ENCODE measurements at places on chromosomes 16 and 17.

DNA sequence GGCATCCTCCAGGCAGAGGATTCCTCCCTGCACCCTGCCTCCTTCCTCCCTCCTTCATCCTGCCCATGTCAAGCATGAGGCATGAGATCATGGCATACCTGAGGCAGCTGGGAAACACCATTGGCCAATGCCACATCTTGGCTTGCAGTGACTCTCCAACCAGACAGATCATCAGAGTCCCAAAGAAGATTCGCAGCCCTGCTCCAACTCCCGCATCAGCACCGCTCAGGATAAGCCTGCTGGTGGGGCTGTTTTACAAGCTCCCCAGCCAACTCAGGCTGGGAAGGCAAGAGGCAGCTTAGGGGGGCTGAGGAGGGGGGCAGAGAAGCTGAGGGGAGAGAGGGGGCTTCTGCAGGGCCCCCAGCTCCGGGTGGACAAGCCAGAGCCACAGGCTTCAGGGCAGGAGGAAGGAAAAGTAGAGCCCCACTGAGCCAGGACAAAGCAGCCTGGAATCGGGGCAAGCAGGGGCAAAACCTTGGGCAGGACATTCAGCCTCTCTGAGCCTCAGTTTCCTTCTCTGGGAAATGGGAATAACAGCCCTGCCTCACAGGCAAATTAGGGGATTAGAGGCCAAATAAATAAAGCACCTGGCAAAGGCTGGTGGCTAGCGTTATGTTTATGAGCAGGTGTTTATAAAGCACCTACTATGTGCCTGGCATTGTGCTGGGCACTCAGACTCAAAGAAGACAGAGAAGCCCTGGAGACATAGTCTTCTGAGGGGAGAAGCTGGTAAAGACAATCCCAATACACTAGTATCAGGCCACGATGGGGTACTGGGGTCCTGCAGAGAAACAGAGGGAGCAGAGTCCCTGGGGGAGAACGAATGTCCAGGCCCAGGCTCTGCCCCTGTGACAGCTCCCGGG is 88.1 kb downstream of the GOSR1 start:
- DNase-seq: peak; percentile 25

DNA sequence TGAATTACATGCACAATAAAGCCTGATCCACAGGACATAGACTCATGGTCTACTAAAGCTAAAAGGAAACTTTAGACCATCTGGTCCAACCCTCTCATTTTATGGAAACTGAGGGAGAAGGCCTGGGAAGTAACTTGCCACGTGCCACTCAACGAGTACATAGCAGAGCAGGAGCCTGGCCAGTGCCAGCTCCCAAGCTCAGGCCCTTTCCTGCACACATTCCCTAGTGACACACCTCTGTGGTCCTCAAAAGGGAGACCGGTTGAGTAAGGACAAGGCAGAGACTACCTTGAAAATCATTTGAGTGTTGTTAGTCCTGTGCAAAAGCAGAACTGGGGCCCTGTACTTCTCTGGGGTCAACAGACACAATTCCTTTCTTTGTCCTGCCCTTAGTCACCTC is 2.8 kb downstream of the CCL4L2 start:
- DNase-seq: no peak

DNA sequence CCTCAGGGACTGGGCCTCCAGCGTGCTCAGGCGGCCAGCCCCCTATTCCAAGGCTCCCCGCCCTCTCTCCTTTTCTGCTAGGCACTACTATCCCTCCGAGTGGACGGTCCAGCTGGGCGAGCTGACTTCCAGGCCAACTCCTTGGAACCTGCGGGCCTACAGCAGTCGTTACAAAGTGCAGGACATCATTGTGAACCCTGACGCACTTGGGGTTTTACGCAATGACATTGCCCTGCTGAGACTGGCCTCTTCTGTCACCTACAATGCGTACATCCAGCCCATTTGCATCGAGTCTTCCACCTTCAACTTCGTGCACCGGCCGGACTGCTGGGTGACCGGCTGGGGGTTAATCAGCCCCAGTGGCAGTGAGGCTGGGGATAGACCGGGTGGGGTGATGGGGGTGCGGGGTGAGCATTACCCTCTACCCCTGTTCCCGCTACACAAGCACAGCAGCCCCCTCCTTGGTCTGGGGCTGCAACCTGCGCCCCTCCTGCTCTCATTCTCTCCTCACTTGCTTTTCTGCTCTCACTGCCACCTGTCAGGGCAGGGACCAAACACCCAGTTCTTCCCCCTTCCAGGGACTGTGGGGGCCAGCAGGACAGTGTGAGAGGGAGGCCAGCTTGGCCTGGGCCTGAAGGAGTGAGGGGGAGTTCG is 1.1 kb downstream of the PRSS41 start:
- no peak for DNase-seq

DNA sequence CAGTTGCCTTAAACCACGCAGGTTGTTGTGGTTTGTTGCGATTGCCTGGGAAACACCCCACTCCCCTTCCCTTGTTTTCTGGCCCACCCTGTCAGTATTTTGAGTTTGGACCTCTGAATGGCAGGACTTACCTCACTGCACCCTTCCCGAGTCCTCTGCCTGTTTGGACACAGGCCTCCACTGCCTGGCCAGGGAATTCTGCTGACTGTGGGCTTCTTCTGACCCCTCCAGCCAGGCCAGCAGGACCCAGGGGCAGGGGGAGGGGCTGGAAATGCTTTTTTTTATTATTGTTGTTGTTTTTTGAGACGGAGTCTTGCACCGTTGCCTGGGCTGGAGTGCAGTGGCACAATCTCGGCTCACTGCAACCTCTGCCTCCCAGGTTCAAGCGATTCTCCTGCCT is 4.2 kb upstream of the MGAT5B start:
- no peak for DNase-seq

- DNase-seq: no peak
Measured at GRCh38 chr16:66843191-66843590, 1.0 kb upstream of the CA7 start.

- DNase-seq: no peak
Measured at GRCh38 chr17:28341516-28341915, 6.0 kb downstream of the TNFAIP1 start.

GRCh38 chr17:78970834-78971755 is 8.6 kb downstream of the LGALS3BP start:
- DNase-seq: peak; percentile 91

GRCh38 chr16:64416216-64417005 is 705.5 kb downstream of the CDH11 start:
- DNase-seq: no peak

DNA sequence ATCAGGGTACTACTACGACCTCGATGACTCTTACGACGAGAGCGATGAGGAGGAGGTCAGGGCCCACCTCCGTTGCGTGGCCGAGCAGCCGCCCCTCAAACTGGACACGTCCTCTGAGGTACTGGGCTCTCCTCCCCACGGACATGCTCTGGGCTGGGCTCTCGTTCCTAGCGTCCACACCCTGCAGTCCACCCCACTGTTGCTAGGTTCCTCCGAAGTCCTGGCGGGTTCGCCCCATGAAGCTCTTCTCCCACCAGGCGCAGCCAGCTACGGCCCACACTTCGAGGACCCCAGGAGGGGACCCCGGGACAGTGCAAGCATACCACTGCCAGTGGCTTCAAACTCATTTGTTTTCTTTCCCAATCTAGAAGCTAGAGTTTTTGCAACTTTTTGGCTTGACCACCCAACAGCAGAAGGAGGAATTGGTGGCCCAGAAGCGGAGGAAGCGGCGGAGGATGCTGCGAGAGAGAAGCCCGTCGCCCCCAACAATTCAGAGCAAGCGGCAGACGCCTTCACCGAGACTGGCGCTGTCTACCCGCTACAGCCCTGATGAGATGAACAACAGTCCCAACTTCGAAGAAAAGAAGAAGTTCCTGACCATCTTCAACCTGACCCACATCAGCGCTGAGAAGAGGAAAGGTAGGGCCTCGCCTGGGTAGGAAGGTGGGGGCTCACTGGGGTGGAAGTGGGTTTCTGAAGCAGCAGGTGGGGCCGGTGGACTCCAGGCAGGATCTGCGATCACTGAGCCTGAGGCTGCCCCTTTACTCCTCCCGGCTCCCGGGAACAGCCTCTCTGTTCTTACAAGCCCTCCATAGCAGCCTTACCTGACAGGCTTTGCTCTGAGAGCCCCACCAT is 25.6 kb downstream of the GINS2 start:
- DNase-seq: no peak

DNA sequence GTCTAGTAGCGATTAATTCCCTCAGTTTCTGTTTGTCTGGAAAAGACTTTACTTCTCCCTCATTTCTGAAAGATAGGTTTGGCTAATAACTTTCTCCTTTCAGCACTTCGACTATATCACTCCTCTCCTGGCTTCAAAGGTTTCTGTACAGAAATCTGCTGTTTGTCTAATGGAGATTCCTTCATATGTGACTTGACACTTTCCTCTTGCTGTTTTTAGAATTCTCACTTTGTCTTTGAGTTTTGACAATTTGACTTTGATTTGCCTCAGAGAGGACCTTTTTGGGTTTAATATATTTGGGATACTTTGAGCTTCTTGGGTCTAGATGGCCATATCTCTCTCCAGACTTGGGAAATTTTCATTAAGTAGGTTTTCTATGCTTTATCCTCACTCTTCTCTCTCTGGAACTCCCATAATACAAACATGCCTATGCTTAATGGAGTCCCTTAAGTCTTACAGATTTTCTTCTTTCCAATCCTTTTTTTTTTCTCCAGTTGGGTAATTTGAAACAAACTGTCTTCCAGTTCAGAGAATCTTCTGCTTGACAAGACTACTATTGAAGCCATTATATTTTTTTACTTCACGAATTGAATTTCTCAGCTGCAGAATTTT is 7.8 kb upstream of the PRSS21 start:
- DNase-seq: no peak

DNA sequence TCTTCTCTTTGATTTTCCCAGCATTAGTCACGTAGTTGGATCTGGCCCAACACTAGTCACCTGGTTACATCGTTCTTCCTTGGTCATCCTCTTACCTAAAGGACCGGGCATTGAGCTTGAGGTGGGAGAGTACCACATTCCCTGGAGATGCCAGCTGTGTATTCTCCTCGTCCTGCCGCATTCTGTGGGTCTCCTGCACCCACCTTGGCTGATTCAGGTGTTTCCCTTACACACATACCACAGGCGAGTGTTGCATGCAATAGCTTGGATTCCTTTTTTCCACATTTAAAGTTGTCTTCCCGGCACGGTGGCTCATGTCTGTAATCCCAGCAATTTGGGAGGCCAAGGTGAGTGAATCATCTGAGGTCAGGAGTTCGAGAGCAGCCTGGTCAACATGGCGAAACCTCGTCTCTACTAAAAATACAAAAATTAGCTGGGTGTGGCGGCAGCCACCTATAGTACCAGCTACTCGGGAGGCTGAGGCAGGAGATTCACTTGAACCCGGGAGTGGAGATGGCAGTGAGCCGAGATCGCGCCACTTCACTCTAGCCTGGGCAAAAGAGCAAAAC is 21.6 kb upstream of the CLEC18C start:
- DNase-seq: no peak

GRCh38 chr16:88558457-88559442 is 11.5 kb upstream of the ZC3H18 start:
- DNase-seq: peak; percentile 69

- DNase-seq: no peak
Measured at GRCh38 chr17:69594641-69595040, 180.1 kb downstream of the MAP2K6 start.

DNA sequence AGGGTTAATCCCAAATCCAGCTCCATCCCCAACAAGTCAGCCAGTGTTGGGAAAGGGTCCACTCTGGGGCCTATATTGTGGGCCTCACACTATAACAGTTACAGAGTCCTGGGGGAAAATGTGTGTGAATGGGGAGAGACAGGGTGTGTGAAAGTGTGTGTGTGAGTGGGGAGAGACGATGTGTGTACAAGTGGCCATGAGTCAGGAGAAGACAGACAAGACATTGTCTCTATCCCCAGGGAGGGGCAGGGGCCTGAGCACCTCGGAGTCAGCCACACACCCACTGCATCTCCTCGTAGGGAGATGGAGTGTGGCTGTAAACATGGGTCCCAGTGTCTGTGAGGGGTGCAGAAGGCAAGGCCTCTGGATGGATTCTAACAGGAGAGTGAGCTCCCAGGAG is 2.9 kb downstream of the CRHR1 start:
- no peak for DNase-seq

DNA sequence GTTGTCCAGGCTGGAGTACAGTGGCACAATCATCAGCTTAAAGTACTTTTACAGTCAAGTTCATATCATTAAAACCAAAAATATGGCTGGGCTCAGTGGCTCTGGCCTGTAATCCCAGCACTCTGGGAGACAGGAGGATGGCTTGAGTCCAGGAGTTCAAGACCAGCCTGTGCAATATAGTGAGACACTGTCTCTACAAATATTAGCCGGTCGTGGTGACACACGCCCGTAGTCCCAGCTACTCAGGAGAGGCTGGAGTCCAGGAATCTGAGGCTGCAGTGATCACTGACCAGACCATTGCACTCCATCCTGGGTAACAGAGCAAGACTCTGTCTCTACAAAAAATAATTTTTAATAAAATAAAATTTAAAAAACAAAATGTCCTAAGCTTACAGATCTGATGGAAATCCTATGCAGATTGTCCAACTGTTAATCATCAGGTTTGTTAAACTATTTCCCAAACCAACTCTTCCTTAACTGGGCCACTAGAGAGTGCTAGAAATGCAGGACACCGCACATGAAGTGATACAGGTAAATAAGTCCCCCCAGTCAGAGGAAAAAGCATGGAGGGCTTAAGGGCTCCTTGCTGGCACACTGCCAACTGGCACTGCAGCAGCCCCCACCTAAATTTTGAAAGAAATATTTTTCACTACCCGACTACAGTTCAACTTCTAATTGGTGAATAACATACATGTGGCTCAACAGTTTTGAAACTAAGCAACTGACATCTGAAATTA is 2.8 kb downstream of the USP22 start:
- peak; percentile 81 for DNase-seq

- peak; percentile 94 for DNase-seq
Measured at GRCh38 chr17:59964482-59965328, at the start of gene RNFT1. Gene RNFT1, minus strand, starts transcription at chr17:59964740. Its CDS starts 77 bp downstream, at chr17:59964663.

DNA sequence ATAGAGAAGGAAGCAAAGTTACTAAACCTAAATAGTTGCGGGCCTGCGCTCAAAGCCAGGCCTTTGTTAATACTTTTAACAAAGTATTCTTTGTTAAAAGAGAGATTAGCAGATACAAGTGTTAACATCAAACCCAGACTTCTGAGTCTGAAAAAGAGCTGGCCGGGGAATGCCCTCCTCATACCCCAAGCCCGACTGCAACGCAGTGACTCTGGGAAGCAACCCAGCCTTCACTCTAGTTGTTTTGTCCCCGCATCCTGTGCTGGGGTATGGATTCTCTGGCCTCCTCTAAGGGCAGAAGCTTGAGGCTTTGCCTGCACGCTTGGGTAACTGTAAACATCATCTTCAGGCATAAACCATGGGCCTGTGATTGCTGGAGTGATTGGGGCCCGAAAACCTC is 48.3 kb downstream of the ADCY7 start:
- no peak for DNase-seq

- no peak for DNase-seq
Measured at GRCh38 chr16:11603331-11603750, 16.6 kb upstream of the LITAF start.

GRCh38 chr16:85511938-85512807 is 100.9 kb upstream of the GSE1 start:
- DNase-seq: no peak

- DNase-seq: no peak
Measured at GRCh38 chr16:83722456-83723183, 85.2 kb upstream of the HSBP1 start.

GRCh38 chr16:1745900-1746692 is 25.2 kb downstream of the NME3 start:
- no peak for DNase-seq

Measured in A549 (cell line).